ENCODE measurements at places on chromosomes 5 and 9. TPM values are rescaled to one million over a fixed set of nuclear protein-coding genes. Genes with fewer than 3 reads are reported as not detected.

DNA sequence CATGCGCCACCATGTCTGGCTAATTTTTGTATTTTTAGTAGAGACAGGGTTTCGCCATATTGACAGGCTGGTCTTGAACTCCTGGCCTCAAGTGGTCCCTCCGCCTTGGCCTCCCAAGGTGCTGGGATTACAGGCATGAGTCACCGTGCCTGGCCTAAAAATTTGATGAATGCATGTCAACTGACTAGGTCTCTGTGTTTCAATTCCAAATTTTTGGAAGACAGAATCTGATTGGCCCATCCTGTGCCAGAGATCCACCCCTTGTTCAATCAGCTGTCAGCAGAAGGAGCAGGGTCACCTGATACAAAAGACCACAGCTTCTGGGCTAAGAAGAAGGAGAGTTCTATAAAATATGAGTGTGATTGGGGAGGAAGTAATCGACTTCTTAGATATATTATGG, 43.5 kb upstream of the COL15A1 start:
- peaks cover 6% of the 10 kb centered on the region for H3K4me1 ChIP-seq
- H3K36me3 ChIP-seq, result no peaks in the 10 kb centered on the region
- H3K27me3 ChIP-seq, result peaks cover 23% of the 10 kb centered on the region
- H3K4me3 ChIP-seq, result no peak overlapping the region
- H3K27ac ChIP-seq, result no peak overlapping the region

DNA sequence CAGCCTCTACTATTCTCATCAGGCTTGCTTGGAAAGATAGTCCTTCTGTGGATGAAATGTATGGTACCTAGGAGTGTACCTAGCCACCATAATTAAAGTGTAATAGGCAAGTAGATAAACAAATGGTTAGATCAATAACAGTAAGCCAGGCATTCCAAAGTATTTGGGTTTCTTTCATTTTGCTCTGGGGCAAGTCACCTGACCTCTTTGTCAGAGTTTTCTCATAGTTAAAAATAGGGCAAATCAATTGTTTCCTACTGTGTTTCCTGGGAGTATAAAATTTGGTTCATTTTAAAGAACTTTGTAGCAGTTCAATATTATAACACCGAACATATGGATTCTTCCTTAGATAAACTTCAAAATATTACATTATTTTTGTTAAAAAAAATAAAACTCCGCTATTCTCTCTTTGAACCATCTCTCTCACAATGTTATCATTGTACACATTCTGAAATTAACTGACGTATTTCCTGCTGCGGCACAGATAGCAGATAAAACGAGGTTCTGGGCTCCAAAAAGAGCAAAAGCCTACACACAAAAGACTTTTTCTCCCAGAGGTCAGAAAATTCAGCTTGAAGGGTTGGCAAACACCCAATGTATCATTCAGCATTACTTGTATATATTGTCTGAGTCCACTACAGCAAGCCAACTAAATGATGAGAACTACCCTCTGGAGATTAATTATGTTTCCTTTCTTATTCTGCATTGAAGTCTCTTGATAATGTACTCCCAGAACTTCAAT, 267.9 kb downstream of the COX7C start:
- H3K27ac ChIP-seq, result no peak overlapping the region
- no peak overlapping the region for H3K4me3 ChIP-seq
- H3K4me1 ChIP-seq, result no peaks in the 10 kb centered on the region
- peaks cover 3% of the 10 kb centered on the region for H3K27me3 ChIP-seq
- DNase-seq, result no peak

GRCh38 chr9:78562021-78562420, 265.1 kb downstream of the PSAT1 start:
- H3K27ac ChIP-seq, result no peak overlapping the region
- no peaks in the 10 kb centered on the region for H3K27me3 ChIP-seq
- no peak overlapping the region for H3K4me3 ChIP-seq
- DNase-seq, result no peak
- H3K36me3 ChIP-seq, result no peaks in the 10 kb centered on the region

DNA sequence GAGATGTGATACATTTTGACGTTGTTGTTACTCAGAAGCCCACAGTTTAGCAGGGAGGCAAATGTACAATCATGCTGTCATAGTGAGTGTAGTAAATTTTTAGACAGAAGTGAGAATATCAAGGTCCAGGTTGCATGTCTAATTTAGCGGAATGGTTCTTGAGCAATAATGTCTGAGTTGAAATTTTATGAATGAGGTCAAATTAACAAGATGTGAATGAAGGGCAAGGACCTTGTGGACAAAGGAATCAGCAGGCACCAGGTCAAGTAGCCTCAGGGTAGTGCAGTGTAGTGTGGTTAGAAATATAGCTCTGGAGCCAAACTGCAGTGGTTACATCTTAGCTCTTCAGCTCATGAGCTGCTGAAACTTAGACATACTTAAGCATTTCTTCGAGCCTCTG, 36.2 kb downstream of the TNFSF8 start:
- no peak overlapping the region for H3K4me3 ChIP-seq
- no peaks in the 10 kb centered on the region for H3K27me3 ChIP-seq
- H3K4me1 ChIP-seq, result peaks cover 59% of the 10 kb centered on the region
- no peak for DNase-seq

MCC gene
- total RNA-seq, result 8.0 TPM

ZNF782 gene
- 3.9 TPM for total RNA-seq

PCDHA4 gene
- not detected for total RNA-seq

DENND1A gene
- 15.5 TPM for total RNA-seq
